ENCODE measurements at places on chromosomes 6 and 20.

GRCh38 chr6:134134654-134135053 lies 82.2 kb upstream of the SLC2A12 start:
- no peak for DNase-seq

DNA sequence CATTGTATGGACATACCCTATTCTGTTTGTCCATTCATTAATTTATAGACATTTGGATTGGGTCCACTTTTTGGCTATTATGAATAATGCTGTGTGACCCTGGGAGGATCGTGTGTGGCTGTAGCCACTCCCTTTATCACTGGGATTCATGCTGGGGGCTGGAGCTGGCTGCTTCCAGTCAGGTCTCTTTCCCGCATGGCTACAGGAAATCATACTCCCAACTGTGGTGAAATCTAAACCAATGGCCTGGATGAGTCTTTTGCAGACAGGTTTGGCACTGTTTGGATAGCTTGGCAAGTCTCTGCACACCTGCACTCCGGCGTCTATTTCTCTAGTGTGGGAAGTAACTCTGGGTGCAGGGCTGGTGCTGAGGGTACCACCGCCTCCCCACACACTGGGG lies 80.4 kb downstream of the RIN2 start:
- DNase-seq = no peak

- no peak for DNase-seq
Observed at GRCh38 chr6:47083586-47084047, 41.5 kb upstream of the ADGRF1 start.

DNA sequence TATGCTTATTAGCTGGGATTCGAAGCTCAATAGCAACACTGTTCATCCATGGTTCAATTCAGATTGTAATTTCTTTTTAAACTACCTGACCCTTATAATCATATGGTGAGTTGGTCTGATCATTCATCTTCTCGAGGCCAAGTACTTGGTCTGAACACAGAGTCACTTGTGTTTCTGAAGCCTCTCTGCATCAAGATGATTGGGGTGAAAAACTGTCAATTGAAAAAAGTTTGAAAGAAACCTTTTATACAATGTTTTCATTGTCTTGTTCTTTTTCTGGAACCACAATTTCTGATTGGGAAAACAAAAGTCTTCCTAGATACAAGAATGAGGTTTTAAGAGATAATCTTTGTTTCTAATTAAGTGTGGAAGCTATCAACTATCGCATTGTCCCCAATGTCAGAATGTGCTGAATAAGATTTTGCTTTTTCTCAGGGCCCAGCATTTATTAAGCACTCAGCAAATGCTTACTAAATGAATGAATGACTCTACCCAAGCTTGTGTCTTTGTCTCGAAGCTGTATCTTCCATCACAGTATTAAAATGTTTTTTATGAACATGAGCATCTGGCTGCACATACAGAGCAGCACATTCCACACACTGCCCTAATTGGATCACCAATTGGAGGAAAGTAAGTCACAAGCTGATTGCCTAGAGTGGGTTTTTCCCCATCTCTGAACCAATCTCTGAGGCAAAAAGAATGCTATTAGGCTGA lies 45.0 kb upstream of the MOXD1 start:
- DNase-seq = no peak

GRCh38 chr6:107565165-107565723 lies 75.3 kb downstream of the SOBP start:
- DNase-seq = no peak

GRCh38 chr6:34912715-34913464 lies 23.8 kb downstream of the ANKS1A start:
- no peak for DNase-seq

DNA sequence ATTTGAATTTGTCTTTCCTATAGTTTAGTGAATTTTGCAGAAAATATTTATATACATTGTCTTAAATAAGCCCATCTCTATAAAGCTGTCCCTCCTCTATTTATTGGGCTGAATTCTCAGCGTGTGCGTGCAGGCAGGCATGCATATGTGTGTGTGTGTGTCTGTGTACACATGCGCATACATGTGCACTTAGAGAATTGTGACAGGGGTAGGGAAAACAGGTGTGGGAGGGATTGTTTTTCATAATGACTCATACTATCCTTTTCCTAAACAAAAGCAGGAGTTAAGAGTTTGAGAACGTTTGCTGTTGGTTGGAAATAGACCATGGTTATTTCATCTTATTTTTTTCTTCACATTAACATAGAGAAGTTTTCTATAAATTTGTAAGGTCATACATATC lies 43.4 kb upstream of the FABP7 start:
- DNase-seq = no peak

DNA sequence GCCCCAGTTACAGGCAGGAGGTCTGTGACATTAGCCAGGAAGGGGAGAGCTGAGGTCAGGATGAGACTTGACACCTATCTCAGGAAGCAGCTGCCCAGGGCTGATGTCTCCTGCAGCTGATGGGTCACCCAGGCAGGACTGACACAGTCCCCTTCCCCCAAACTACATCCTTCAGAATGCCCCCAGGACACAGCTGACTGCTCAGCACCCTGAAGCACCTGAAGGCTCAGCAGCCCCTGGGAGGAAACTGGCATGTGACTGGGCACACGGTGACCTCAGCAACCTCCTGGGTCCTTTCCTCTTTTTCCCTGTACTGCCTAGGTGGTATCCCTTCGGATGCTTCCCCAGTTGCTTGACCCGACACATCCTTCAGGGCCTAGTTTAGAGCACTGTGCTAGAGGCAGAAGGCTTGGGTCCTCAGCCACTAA lies 1.9 kb downstream of the SDC4 start:
- DNase-seq = no peak

Measured in T1000 (cell line).